ENCODE measurements at places on chromosomes 4 and X.

DNA sequence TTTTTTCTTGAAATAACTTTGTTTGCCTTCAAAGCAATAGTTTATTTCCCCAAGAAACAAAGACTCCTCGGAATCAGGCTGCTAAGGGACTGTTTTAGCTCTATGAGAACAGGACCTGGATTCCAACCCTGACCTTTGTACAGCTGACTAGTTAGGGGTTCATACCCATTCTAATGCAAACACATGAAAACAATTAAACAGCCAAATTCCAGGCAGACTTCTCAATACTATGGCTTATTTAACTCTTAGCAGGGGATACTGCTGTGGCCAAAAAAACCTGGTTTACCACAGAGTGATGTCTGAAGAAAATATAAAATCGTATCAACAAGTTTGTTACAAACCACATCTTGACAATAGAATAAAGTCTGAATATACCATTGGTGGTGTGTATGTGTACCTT is 129.6 kb upstream of the INTU start:
- no peak for ATAC-seq

- ATAC-seq = no peak
Observed at GRCh38 chr4:153089742-153090141, 114.5 kb upstream of the TRIM2 start.

DNA sequence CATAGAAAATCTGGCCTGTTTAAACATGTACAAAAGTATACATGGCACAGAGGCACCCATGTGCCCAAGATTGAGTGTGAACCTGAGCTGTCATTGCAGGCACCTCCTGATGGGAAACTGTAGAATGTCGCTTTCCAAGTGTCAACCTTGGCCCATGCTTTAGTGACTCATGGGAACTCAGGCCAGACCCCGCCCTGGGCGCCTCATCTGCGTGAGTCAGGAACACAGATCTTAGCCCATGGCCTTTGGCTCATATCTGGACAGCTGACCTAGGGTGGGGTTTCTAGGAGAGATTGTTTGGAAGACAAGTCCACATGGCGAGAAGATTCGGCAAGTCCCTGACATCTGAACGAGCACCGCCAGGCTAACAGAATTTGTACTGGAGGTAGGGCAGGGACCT is 50.0 kb downstream of the CYTL1 start:
- peak; percentile 28 for ATAC-seq

DNA sequence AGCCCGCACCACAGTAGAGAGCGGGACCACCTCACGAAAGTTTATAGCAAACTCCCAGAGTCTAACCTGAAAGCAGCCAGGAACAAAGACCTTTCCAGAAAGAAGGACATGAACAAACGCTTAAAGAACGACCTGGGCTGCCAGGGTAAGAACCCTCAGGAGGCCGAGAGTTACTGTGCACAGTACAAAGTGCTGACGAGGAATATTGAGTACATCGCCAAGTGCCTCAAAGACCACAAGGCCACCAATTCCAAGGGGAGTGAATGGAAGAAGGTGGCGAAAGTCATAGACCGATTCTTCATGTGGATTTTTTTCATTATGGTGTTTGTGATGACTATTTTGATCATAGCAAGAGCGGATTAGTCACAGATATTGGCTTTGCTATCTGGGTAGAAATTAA is 19.0 kb downstream of the CHRNA9 start:
- ATAC-seq = no peak

- ATAC-seq = no peak
Observed at GRCh38 chrX:48989483-48989882, 12.6 kb downstream of the GRIPAP1 start.

DNA sequence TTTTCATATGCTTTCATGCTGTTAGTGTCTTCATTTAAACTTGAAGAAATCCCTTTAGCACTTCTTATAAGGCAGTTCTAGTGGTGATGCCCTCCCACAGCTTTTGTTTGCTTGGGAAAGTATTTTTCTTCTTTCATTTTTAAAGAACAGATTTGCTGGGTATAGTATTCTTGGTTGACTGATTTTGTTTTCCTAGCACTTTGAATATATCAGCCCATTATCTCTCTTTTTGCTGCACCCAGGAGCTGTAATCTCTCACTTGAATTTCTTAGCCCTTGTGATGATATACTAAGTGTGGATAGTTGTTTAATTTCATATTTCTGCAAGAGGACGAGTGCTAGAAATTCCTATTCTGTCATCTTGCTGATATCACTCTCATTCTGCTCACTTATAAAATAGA is 283.7 kb downstream of the GPAT3 start:
- ATAC-seq = no peak

- no peak for ATAC-seq
Observed at GRCh38 chrX:136206916-136207315, 44.3 kb downstream of the MAP7D3 start.

DNA sequence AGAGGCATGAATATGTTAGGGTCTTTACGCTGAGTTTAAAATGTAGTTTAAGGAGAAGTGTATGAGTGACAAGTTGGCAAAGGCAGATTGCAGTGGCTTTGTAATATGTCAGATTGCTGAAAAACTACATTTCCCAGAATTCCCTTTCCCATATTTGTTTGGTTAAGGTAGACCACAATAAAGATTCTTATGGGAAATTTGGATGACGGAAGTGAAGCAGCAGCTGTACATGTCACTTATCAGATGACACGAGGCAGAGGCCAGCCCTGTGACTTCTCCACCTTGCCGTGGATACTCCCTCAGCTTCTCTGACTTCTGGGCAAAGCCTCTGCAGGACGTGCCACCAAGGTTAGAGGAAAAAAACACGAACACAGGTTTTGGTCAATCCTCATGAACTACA is 229.7 kb upstream of the DKK2 start:
- ATAC-seq = no peak

- peak; percentile 88 for ATAC-seq
Observed at GRCh38 chrX:17567187-17567586, 170.1 kb upstream of the SCML1 start.

GRCh38 chrX:87299563-87300160 is 217.9 kb upstream of the KLHL4 start:
- no peak for ATAC-seq

- no peak for ATAC-seq
Observed at GRCh38 chr4:20394512-20394911, 142.8 kb downstream of the SLIT2 start.

- ATAC-seq = no peak
Observed at GRCh38 chr4:121195649-121196048, 31.5 kb upstream of the TNIP3 start.

DNA sequence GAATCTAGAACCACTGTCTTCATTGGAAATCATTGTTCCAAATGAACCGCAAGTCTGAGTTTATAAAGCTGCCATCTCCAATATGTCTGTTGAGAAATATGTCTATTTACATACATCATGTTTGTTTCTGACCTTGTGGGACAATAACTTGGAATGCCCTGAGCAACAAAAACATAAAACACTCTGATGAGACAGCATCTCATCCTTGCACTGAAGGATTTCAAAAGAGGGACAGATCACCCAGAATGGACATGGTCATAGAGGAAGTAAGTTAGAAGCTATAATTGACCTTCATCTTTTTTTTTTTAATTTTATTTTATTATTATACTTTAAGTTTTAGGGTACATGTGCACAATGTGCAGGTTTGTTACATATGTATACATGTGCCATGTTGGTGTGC is 22.5 kb downstream of the RXFP1 start:
- ATAC-seq = no peak

GRCh38 chrX:110108381-110108821 is 105.5 kb downstream of the TMEM164 start:
- no peak for ATAC-seq

DNA sequence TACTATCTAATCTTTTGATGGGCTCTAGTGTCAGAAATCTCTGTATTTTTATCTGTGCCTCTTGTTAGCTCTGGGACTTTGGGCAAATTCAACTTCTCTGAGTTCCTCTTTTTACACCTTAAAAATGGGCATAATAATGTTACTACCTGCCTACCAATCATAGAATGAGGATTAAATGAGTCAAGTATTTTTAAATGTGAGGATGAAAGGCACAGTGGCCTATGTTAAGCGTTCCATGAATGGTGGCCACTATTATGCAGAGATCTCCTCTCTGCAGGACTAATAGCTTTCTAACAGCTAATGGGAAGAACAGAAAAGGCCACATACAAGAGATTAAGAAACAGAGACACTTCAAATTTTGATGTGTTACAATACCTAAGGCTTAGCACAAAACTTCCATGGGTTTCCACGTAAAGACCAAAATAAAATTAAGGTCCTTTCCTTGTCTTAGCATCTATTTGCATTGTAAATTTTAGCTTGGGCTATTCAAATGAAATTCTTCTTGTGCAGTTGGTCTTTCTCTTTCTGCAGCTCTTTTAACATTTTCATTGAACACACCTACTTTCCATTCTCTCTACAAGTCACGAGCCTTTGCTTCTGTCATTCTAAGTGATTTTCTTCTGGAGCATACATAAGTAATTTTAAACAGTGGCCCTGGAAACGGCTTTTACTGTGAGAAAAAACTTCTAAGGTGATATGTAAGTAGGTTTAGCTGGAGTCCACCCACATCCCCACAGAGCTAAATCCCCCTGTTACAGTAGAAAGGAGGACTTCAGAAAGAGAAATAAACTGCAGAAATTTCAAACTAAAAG is 117.9 kb upstream of the MED14 start:
- no peak for ATAC-seq

- peak; percentile 88 for ATAC-seq
Observed at GRCh38 chr4:101102114-101102742, 245.1 kb downstream of the PPP3CA start.

DNA sequence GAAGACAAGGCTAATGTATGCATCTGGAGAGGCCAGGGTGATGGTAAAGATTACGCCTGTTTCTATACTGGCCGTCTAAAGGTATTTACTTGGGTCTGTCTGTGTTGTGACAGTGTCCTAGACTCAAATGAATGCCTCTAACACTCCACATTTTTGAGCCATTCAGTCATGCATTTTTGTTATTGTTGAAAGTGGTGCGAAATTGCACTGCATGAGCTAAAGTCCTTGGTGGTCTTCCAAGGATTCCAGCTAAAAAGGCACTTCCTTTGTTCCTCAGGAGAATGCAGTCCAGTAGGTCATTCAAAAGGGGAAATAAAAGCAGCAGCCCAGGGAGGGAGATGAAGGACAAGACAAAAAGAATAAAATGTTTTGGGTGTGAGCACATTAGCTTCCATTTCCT is 3.0 kb downstream of the GPC4 start:
- no peak for ATAC-seq

- no peak for ATAC-seq
Observed at GRCh38 chrX:107849747-107850421, 24.2 kb downstream of the MID2 start.

DNA sequence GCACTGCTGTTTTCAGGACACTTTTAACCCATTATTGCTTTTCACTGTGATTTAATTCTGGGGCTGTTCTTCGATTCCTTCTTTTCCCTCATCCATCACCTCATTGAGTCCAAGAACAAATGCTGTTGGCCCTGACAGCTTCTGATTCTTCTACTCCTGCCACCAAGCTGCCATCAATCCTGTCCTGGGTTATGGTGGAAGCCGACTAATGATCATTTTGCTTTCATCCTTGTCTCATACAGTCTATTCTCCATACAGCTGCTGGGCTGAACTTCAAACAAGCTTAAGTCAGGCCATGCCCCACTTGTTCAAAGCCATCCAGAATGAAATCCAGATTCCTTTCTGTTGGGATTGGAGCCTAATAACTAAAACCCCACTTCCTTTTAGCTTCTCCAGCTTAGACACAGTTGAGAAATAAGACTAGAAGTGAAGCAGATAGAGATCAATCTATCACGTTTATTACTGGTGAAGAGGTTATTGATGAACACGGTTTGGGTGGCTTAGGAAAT is 161.9 kb downstream of the STK32B start:
- no peak for ATAC-seq

DNA sequence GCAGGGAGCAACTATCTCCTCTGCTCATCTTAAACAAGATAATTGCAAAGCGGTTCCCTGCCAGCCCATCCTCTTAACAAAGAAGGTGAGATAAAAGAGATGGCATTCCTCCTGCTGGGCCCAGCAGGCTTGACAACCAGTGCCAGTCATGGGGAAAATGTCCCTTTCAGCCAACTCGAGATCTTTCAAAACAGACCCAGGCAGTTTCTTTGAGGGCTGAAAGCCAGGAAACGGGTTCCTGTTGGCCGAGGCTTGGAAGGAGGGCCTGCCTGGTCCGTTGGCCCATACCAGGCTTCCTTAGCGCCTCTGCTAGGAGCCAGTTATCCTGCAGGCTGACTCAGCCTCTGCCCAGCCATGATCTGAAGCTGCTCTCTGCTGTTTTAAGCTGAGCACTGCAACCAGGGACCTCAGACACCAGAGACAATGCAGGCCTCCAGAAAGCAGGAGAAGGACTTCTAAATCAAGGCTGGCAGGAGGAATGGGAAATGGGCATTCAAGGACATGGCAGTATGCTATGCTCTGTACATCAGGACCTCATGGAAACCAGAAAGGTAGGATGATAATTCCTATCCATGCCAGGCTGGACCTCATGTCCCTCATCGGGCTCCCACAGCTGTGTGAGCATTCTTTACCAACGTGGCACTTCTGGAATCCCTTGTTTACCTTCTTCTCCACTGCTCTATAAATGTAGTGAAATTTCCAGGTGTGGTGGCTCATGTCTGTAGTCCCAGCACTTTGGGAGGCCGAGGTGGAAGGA is 42.4 kb upstream of the SLC2A9 start:
- peak; percentile 72 for ATAC-seq

GRCh38 chr4:123327346-123327745 is 69.2 kb upstream of the SPRY1 start:
- ATAC-seq = no peak

DNA sequence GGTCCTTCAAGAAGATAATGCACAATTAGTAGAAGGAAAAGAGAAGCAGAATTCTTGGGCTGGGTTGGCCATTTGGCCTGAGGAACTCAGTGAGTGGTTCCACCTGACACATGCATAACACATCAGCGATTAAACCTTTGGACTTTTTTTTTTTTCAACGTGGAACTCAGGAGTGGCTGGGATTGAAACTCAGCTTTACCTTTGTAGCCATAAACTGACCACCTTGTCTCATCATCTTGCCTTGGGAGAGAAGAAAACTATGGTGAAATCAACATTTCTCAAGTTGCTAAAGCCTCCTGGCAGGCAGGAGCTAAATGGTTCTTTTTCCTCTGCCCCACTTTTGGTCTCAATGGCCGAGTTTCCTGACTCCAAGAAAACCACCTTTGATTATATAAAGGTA is 16.3 kb downstream of the PTTG2 start:
- ATAC-seq = no peak

DNA sequence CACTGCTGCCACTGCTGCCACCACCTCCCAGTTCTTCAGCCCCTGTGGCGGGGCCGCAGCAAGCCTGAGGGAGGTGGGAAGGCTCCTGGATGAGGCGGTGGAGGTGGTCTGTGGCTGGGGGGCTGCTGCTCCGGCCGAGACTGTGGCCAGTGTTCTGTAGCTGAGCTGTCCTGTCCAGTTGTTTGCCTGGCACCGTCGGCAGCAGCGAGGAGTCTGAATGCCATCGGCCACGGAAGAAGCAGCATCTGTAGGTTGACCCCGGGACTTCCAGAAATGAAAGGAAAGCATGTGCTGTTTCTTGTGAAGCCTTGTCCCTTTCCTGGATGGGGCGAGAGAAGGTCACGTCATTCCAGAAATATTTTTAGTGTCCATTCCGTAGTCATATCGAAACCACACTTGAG is 3.3 kb downstream of the C4orf54 start:
- ATAC-seq = no peak

- ATAC-seq = peak; percentile 92
Observed at GRCh38 chr4:2008921-2009650, at the start of gene NELFA. NELFA (minus strand) TSS chr4:2008974; CDS start chr4:2008959, 15 bp downstream.
